ENCODE measurements at places on chromosomes 16 and 17.

GRCh38 chr16:29662729-29663015 is 375 bp upstream of the SPN start:
- DNase-seq: no peak
- H3K4me3 ChIP-seq: no peak overlapping the region
- H3K27me3 ChIP-seq: no peaks in the 10 kb centered on the region
- no peaks in the 10 kb centered on the region for H3K36me3 ChIP-seq
- H3K4me1 ChIP-seq: no peaks in the 10 kb centered on the region

- peaks cover 20% of the 10 kb centered on the region for H3K27me3 ChIP-seq
- H3K36me3 ChIP-seq: no peaks in the 10 kb centered on the region
- DNase-seq: peak; percentile 74
- H3K4me3 ChIP-seq: no peak overlapping the region
- H3K4me1 ChIP-seq: no peaks in the 10 kb centered on the region
Observed at GRCh38 chr17:57747221-57748017, 2.3 kb upstream of the CCDC182 start.

DNA sequence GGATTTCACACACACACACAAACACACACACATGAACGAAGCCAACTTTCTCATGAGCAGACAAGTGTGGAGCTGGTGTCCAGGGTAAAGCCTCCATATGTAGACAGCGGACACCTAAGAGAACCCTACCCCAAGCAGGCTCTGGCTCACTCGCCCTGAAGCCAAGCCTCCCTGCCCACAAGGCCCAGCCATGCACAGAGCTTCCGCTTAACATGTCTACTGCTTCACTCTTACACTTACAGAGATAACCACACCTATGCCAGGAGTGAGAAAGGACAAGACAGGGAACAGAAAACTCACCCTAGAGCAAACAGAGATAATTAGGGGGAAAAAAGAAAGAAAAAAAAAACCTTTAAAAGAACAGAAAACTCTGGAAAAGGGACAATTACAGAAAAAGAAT is 67.5 kb downstream of the CYTH1 start:
- H3K4me1 ChIP-seq: peaks cover 35% of the 10 kb centered on the region
- DNase-seq: no peak
- no peak overlapping the region for H3K27ac ChIP-seq

DNA sequence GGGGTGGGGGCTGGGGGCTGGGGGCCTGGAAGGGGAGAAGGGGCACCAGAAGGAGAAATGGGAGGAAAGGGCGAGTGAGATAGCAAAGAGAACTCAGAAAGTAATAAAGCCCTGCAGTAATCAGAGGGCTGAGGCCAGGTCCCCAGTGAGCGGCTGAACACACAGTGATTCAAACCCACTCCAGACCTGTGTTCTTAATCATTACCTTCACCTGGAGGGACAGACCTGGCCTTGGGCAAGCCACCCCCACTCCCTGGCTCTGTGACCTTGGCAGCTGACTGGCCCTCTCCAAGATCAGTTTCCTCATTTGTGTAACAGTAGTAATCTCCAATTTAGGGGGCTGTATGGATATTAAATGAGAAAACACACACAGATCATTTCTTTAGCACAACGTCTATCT is 150.4 kb downstream of the WWOX start:
- no peak overlapping the region for H3K27ac ChIP-seq
- H3K4me3 ChIP-seq: no peak overlapping the region
- no peaks in the 10 kb centered on the region for H3K27me3 ChIP-seq
- H3K4me1 ChIP-seq: no peaks in the 10 kb centered on the region

GRCh38 chr16:66220702-66221101 is 145.8 kb upstream of the CDH5 start:
- no peak overlapping the region for H3K4me3 ChIP-seq
- no peaks in the 10 kb centered on the region for H3K36me3 ChIP-seq
- H3K27ac ChIP-seq: no peak overlapping the region
- H3K4me1 ChIP-seq: no peaks in the 10 kb centered on the region
- no peak for DNase-seq

- H3K4me1 ChIP-seq: no peaks in the 10 kb centered on the region
- no peak overlapping the region for H3K4me3 ChIP-seq
- H3K27me3 ChIP-seq: no peaks in the 10 kb centered on the region
- H3K27ac ChIP-seq: no peak overlapping the region
Observed at GRCh38 chr17:8776248-8776647, 17.9 kb upstream of the SPDYE4 start.

GRCh38 chr17:27567563-27567859 is 63.5 kb upstream of the LGALS9 start:
- peaks cover 44% of the 10 kb centered on the region for H3K4me1 ChIP-seq
- DNase-seq: no peak
- no peak overlapping the region for H3K4me3 ChIP-seq
- no peak overlapping the region for H3K27ac ChIP-seq
- no peaks in the 10 kb centered on the region for H3K36me3 ChIP-seq

DNA sequence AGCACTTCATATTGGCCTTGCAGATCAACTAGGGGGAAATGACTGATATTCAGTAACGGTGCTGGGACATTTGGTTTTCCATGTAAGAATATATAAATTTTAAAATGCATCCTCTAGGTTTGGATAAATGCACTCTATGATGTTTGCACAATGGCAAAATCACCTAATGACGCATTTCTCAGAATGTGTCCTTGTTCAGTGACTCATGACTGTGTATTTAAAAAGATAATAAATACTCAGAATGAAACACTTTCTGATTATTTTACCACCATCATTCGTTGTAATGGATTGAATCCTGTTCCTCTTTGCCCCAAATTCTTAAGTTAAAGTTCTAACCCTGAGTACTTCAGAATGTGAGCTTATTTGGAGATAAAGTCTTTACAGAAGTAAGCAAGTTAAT is 17.2 kb upstream of the ADGRG1 start:
- H3K36me3 ChIP-seq: no peaks in the 10 kb centered on the region
- DNase-seq: no peak
- H3K27me3 ChIP-seq: no peaks in the 10 kb centered on the region
- no peak overlapping the region for H3K4me3 ChIP-seq
- H3K27ac ChIP-seq: no peak overlapping the region

DNA sequence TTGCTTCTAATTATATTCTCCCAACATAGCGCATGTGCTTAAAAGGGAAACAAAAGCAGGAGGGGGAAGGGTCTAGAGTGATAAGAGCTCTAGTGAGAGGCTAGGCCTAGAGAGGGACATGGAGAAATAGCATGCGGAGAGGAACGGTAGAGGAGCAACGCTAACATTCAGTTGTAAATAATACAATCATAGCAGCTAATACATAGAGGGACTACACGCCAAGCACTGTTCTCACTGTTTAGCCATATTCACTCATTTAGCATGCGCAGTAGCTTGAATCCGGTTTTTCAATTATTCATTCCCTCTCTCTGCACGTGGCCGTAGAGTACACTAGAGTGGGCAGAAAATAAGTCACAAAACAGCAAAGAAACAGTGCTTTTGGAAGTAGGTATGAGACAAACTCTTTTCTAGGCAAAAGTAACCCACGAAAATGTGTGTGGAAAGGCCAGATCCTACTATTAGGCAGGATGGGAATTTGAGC is 1.7 kb upstream of the ALOX12 start:
- peaks cover 3% of the 10 kb centered on the region for H3K36me3 ChIP-seq
- no peak for DNase-seq
- H3K27me3 ChIP-seq: no peaks in the 10 kb centered on the region
- no peaks in the 10 kb centered on the region for H3K4me1 ChIP-seq
- H3K4me3 ChIP-seq: no peak overlapping the region
- H3K27ac ChIP-seq: no peak overlapping the region

- no peak overlapping the region for H3K4me3 ChIP-seq
- DNase-seq: no peak
- H3K27ac ChIP-seq: no peak overlapping the region
- H3K36me3 ChIP-seq: no peaks in the 10 kb centered on the region
- no peaks in the 10 kb centered on the region for H3K27me3 ChIP-seq
- no peaks in the 10 kb centered on the region for H3K4me1 ChIP-seq
Observed at GRCh38 chr16:77905374-77905920, 116.9 kb upstream of the CLEC3A start.

- H3K4me1 ChIP-seq: peaks cover 15% of the 10 kb centered on the region
- no peak overlapping the region for H3K4me3 ChIP-seq
- H3K27me3 ChIP-seq: no peaks in the 10 kb centered on the region
- H3K27ac ChIP-seq: no peak overlapping the region
- no peaks in the 10 kb centered on the region for H3K36me3 ChIP-seq
Observed at GRCh38 chr17:39016193-39017153, 49.3 kb upstream of the FBXO47 start.

DNA sequence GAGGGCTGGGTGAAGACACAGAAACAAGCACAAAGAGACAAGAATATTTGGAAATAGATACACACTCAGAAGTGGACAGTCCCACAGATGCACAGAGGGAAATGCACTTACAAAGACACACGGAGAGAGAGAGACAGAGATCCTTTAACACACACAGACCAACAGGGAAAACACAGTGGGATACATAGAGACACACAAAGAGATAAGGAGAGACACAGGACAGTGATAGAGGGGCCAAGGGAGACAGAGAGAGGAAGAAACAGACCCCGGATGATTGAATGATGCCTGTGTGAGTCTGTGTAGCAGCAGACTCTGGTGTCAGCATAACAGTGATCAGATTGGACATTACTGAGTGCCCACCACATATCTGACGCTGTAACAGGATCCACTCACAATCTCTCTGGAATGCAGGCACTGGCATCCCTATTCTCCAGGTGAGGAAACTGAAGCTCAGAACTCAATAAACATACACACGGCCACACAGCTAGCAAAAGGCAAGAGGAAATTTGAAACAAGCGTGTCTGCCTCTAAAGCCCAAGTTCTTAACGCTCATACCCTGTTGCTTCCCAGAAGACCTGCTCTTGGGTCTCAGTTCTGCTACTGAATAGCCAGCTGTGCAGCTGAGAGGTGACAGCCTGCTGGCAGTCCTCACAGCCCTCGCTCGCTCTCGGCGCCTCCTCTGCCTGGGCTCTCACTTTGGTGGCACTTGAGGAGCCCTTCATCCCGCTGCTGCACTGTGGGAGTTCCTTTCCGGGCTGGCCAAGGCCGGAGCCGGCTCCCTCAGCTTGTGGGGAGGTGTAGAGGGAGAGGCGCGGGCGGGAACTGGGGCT is 186.3 kb upstream of the NLRP1 start:
- no peaks in the 10 kb centered on the region for H3K27me3 ChIP-seq
- H3K27ac ChIP-seq: no peak overlapping the region
- no peaks in the 10 kb centered on the region for H3K36me3 ChIP-seq
- H3K4me3 ChIP-seq: no peak overlapping the region

DNA sequence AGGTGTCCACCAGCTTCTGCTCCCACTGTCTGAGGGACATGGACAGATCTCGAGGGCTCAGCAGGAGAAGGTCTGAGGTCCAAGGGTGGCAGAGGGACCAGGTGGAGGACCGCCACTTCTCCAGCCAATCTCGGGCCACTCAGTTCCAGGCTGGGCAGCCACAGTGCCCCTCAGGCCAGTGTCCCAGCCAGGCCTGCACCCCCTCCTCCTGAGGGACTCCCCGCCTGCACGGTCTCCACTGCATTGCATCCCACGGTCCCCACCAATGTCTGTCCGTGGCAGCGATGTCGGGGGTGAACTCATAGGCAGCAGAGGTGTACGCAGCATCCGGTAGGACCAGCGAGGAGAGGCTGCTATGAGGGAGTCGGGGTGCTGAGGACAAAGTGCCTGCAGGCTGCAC is 64.2 kb upstream of the DOC2B start:
- no peaks in the 10 kb centered on the region for H3K27me3 ChIP-seq
- H3K27ac ChIP-seq: no peak overlapping the region

DNA sequence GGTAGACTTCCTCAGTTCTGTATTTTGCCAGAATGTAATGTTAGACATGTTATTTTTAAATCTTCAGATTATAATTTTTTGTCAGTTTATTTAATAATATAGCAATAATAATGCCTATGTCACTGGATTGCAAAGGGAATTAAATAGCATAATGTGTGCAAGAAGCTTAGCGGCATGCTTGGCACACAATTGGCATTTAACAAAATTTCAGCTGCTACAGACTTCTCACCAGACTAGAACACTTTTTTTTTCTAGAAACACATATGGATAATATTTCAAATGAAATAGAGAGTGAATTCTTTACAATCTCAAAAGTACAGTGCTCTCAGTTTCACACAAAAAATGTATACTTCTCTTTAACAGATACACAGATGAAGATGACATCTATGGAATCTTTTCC is 757.4 kb downstream of the CDH11 start:
- H3K4me3 ChIP-seq: no peak overlapping the region
- no peaks in the 10 kb centered on the region for H3K4me1 ChIP-seq
- DNase-seq: no peak

DNA sequence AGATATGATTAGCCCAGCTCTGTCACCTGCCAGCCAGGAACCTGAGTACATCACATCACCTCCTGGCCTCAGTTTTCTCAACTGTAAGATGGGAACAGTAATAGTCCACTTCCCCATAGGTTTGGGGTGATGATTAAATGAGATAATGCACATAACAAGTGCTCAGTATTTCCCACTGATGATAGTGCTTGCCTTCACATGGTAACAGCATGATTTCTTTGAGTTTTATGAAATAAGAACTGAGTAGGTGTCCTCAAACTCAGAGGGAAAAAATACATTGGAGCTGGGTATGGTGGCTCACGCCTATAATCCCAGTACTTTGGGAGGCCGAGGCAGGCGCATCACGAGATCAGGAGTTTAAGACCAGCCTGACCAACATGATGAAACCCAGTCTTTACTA is 30.1 kb upstream of the SNN start:
- no peak overlapping the region for H3K27ac ChIP-seq
- no peaks in the 10 kb centered on the region for H3K36me3 ChIP-seq
- peaks cover 3% of the 10 kb centered on the region for H3K4me1 ChIP-seq
- DNase-seq: no peak
- no peak overlapping the region for H3K4me3 ChIP-seq

DNA sequence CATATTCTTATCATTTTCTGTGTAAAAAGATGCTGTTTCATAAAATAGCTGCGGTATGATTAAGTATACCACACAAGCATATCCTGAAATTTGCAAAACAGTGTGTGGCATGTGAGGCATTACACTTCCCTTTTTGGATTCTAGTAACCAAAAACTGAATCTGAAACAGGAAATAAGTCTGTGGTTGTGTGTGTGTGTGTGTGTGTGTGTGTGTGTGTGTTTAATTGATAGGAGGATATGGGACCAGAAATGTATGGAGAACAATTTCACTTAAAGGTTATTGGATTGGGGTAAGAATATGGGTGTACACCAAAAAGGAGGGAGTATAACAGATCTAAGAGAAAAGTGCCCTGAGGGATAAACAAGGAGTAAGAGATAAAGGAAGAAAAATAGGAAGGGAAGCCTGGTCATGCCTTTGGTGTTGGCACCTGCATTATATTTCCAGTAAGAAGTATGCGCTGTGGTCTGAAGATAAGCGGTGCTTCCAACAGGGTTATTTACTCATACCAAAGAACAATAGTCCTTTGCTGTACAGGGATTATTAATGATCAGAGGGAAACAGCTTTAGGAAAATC is 4.0 kb downstream of the LYRM1 start:
- H3K4me3 ChIP-seq: no peak overlapping the region
- H3K27me3 ChIP-seq: no peaks in the 10 kb centered on the region
- H3K4me1 ChIP-seq: peaks cover 76% of the 10 kb centered on the region
- H3K36me3 ChIP-seq: no peaks in the 10 kb centered on the region
- DNase-seq: peak; percentile 97

DNA sequence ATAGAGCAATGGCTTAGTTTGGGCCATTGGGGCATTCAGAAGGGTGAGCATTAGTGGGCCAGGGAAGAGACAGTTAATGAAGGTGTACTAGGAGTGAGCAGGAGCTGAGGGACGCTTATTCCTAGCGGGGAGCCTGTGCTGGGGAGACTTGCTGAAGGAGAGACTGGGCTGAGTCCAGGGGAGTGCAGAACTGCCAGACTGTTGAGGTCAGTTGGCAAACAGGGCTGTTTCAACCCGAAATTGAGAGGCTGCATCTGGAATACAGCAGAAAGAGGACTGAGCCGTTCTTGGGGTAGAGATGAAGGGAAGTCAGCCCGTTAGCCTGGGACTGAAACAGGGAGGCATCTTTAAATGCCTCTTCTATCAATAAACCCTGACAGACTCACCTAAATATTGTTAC is 33.2 kb downstream of the MAP2K6 start:
- H3K27me3 ChIP-seq: no peaks in the 10 kb centered on the region
- H3K27ac ChIP-seq: no peak overlapping the region
- peaks cover 38% of the 10 kb centered on the region for H3K4me1 ChIP-seq
- no peak overlapping the region for H3K4me3 ChIP-seq
